ENCODE measurements at places on chromosomes 2 and 18.

DNA sequence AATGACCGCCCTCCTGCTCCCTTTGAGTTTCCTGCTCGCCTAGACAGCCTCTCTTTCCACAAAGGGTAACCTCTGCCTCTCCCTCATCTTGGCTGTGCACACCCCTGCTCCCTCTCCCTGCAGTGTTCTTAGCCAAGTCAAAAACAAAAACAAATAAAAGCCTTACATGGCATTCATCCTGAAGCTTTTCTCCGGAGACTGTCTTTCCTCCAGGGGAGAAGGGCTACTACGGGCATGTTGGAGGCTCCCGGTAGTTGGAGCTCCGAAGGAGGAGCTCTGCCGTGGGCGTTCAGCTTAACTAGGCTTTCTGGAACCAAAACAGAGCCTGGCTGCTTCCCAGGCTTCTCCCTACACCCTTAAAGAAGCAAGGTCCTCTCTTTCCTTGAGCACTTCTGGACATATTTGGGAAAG lies 104.2 kb downstream of the TPGS2 start:
- no peak for DNase-seq

DNA sequence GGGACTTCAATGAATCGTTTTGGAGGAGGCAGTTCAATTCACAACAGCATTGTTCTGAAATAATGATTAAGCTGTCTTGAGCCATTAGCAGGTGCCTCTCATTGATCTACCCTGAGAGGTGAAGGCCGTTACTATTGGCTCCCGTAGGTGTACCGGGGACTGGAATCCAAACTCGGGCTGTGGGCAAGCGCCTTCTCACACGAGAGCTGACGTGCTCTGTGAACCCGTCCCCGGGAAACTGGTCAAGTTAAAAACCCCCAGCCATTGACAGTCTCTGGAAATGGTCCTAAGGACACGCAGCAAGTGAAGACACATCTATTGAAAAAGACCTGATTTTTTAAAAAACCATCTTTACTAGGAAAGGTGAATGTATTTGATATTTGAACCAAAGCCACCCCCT lies 8.1 kb upstream of the NFATC1 start:
- DNase-seq, result no peak

GRCh38 chr18:64710105-64710861 lies 561.4 kb upstream of the LINC00305 start:
- DNase-seq, result no peak

GRCh38 chr2:6525475-6525964 lies 340.2 kb downstream of the CMPK2 start:
- no peak for DNase-seq

DNA sequence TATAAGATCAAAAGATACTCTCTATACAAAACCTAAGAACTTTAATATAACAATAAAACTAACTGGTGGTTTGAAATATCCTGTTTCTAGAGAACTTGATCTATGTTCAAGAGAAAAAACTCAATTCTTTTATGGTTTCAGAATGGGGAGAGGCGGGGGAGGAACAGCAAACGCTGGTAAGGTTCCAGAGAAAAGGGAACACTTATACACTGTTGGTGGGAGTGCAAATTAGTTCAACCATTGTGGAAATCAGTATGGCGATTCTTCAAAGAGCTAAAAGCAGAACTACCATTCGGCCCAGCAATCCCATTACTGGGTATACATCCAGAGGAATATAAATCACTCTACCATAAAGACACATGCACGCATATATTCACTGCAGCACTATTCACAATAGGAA lies 17.2 kb downstream of the FAM98A start:
- DNase-seq, result no peak

DNA sequence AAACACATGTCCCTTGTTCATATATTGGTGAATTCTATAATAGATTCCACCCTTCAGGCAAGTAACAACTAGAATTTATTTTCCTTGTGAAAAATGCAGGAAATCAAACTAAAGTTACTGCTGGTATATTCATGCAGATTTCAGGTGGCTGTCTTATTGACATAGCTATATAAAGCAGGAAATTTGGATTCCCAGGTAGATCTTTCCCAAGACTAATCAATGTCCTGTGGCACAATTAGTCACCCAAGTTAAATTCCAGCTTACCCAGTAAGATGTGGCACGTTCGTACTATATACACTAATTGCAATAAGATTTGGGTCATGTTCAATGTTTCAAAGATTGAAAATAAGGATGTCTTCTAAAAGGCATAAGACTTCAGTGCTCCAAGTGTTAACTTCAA lies 42.0 kb downstream of the MYO5B start:
- DNase-seq, result no peak

DNA sequence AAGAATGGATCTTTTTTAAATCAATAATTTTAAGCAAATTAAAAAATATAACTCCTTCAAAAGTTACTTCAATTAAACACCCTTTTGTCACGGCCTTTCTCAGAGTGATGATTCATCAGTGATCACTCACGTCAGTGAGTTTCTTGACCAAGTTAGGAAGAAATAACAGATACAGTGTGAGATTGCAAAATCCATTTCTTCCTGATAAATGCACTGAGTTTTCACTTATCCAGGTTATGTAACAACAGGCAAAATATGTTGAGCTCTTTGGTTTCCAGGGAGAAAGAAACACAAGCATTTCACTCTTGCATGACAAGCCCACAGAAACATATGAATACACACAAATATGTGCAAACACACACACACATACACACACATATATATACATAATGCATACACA lies 195.9 kb upstream of the CYRIA start:
- no peak for DNase-seq

- no peak for DNase-seq
These were observed 18.3 kb upstream of the SERPINB3 start for GRCh38 chr18:63679820-63680606.

GRCh38 chr18:10194592-10194991 lies 259.8 kb upstream of the APCDD1 start:
- no peak for DNase-seq

GRCh38 chr2:8249769-8250168 lies 432.1 kb upstream of the ID2 start:
- no peak for DNase-seq

GRCh38 chr2:98455494-98455976 lies 10.9 kb downstream of the INPP4A start:
- no peak for DNase-seq

- no peak for DNase-seq
These were observed 169.8 kb downstream of the MREG start for GRCh38 chr2:215843579-215843978.

GRCh38 chr2:83851066-83851465 lies 608.0 kb downstream of the SUCLG1 start:
- no peak for DNase-seq

DNA sequence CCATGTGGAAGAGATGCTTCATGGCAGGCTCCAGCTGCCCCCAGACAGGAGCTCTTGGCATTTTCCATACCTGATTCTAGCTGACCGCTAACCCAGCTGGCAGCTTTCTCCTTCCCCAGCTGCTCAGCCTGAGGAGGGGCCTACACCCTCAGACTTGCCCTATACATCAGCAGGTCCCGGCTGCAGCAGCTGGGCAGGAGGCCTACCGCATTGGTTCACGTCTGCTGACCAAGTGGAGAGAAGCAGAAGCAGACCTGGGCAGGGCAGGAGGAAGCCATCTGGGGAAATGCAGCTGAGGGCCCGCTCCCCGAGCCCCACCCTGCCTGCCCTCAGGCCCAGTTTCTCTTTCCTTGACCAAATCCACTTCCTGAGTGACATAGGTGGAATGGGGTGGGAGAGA lies 50.7 kb downstream of the LBH start:
- no peak for DNase-seq

GRCh38 chr18:77894060-77894459 lies 644.4 kb downstream of the GALR1 start:
- no peak for DNase-seq

DNA sequence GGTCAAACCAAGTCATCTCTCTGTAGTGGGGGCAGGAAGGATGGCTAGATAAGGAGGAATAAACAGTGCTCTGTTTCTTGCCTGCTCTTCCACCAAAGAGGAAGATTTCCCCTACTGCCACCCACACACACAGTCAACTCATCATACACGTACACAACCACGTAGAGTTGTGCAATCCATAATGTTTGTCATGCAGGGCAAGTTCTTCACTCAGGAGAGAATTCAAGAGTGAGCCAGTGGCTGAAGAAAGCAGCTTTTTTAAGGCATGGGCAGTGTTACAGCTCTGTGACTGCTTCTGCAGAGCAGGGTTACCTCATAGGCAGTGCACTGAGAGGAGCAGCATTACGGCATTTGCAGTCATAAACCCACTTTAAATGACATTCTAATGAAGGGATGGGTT lies 283.0 kb downstream of the RND3 start:
- no peak for DNase-seq

DNA sequence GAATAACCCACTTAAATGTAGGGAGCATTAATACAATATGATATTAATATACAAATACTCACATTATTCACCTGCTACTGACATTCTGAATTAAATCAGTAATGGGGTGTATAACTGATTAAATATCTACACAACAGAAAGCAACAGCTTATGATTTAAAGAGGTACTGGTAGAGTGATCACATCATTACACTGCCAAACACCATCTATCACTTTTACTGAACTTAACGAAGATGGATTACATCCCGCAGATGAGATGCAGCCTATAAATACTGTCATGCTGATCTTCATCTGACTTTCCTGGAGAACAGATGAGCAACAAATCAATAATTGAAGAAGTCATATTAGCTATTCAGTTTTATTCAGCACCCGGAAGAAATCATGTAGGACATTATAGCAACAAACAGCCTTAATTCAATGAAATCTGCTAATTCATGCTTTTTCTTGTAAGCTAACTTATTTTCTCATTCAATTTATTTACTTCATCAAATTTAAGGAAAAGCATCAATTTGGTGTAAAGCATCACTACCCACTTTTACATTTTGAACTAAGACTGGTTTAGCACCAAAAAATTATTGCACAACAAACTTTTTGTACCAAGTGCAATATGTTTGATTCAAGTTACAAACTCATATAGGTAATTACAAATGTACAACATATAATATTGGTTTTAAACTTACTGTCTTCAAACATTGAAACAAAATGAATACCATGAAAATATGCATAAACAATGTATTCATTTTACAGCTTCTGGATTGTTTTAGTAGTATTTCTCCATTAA lies 1509.0 kb downstream of the LRP1B start:
- no peak for DNase-seq

GRCh38 chr18:2471523-2471922 lies 99.8 kb downstream of the METTL4 start:
- DNase-seq, result no peak

DNA sequence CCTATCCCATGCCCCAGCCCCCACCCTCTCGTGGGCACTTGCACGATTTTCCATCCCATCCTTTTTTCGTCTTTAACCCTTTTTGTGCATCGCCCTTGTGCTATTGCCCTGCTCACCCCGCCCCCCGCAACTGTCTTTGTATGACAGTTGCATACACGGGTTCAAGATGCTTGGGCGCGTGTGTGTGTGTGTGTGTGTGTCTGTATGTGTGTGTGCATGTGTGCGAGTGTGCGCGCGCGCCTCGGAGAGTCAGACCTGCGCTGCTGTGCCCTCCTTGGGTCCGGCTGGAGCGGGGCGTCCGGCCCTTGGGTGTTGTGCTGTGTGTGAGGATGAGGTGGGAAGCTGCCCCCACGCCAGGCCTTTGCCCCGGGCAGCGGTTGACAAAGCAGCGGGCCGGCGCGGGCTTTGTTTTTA lies 230.7 kb downstream of the HAUS1 start:
- DNase-seq, result no peak

DNA sequence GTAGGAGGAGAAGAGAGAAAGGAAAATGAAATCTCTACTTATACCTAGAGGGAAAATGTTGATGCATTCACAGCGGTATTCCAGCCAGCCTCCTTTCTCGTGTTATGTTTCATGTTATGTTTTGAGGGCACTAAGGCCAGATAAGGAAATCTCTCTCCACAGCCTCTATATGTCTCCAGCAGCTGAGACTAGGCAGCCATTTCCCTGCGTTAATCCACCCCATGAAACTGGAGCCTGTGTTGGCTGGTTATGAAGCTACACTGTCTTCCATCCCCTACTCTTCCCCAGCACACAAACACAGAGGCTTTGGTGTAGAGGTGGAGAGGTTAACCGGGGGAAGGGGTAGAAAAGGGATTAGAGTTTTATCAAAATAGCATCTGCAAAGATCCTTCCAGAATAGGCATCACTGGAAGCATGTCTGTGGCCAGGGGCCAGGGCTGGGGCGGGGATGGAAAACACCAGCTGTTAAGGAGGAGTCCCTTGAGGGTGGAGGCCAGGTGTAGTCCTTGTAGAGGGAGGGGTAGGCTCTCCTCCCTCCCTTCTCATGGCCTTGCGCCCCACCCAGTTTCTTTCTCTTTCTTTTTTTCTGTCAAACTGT lies 100.9 kb upstream of the TNP1 start:
- no peak for DNase-seq

GRCh38 chr2:132009874-132010521 lies 151.8 kb downstream of the ANKRD30BL start:
- DNase-seq, result no peak

DNA sequence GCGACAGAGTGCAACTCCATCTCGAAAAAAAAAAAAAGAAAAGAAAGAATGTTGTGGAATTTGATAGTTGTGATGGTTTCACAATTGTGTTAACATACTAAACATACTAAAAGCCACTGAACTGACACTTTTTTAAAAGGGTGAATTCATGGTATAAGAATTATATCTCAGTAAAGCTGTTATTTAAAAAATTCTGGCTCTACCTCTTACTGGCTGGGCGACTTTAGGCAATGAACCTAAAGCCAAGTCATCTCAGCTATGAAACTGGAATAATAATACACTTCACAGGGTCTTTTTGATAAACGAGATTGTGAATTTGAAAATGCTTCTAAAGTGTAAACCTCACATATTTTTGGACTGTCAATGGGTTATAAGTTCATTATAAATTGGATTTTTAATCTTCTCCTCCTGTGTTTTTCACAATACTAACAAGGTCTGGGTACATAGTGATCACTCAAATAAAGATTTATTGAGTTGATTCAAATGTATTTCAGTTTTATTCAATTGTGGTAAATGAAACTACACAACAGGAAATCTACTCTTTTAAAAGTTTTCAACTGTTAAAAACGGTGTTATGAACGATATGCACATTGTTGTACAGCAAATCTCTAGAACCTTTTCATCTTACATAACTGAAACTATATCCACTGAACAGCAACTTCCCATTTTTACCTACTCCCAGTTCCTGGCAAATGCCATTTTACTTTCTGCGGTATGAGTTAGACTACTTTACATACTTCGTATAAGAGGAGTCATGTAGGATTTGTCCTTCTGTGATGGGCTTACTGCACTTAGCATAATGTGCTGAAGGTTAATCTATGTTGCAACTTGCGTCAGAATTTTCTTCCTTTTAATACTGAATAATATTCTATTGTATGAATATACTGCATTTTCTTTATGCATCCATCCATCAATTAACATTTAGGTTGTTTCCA lies 43.0 kb upstream of the GTF2A1L start:
- DNase-seq, result no peak

- no peak for DNase-seq
These were observed 328.9 kb upstream of the DDX18 start for GRCh38 chr2:117485588-117485987.

GRCh38 chr2:195486987-195487644 lies 169.9 kb upstream of the SLC39A10 start:
- DNase-seq, result no peak

Data from stimulated activated CD8-positive, alpha-beta memory T cell treated with anti-CD3 and anti-CD28 coated beads, Interleukin-12 subunit alpha, Interleukin-12 subunit beta, amount 100 ng/mL, for 4 hours (primary cell).